CD4-positive, alpha-beta memory T cell (primary cell): ENCODE measurements at places on chromosomes 5 and 9. TPM values are rescaled to one million over a fixed set of nuclear protein-coding genes. Genes with fewer than 3 reads are reported as not detected.

LCN15 gene
- not detected for total RNA-seq

NRG2 gene
- 0.17 TPM for total RNA-seq

SV2C gene
- not detected for total RNA-seq

SMIM27 gene
- total RNA-seq = 37.8 TPM

UHRF2 gene
- total RNA-seq = 128 TPM

CDH9 gene
- not detected for total RNA-seq

KIF12 gene
- not detected for total RNA-seq

ADAM19 gene
- total RNA-seq = 31.5 TPM

ECSCR gene
- total RNA-seq = 0.33 TPM

SPACA9 gene
- 1.5 TPM for total RNA-seq

F2RL2 gene
- total RNA-seq = not detected

APBA1 gene
- 0.83 TPM for total RNA-seq

ACOT12 gene
- not detected for total RNA-seq

GPR151 gene
- not detected for total RNA-seq

DNA sequence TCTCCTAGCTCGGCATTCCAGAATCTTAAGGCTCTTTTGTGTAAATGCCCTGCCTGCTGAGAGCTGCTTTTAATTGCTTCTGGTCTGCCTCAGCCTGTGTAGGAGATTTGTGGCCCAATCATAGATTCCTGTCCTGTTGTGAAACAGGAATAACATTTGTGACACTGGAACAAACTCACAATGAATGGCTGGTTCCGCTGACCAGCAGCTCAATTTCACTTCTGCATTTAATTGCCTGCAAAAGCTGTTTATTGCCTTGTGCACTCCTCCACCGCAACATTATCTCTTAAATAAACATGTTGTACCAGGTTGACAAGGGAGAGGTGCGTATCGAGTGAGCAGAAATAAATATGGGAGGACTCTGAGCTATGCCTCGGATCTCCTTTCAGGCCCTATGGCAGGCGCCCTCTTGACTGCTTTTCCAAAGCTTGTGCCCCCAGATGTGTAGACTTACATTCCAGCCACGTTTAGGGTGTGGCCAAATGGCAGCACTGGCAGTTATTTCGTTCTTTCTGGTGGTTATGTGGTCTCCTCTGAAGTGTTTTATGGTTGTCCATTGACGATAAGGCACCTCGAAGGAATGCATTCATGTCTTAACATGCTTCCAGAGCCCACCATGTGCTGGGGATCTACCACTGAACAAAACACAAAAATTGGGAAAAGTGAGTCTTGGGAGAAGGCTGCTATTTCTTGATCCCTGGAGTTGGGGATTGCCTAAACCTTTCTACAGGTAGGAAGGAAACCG lies 58.1 kb downstream of the DMRT1 start:
- no peak for DNase-seq

DNA sequence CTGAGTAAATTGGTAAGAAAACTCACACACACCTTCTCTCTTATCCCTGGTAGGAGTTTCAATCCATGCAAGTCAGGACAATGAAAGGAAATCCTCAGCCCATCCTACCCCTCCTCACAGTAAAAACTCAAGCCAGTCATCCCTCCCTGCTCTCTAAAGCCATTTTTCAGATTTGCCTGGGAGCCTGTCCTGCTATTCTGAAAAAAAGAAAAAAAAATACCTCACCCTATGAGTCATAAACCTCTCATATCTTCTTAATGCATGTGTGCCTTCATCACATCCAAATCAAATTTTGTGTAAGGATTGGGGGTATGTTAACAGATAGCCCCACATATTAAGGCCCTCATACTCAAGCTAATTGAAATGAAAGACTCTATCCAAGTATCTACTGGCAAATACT lies 14.1 kb downstream of the UGT3A2 start:
- DNase-seq = no peak

- no peak for DNase-seq
These were observed 3.1 kb upstream of the DIRAS2 start for GRCh38 chr9:90645721-90646120.

DNA sequence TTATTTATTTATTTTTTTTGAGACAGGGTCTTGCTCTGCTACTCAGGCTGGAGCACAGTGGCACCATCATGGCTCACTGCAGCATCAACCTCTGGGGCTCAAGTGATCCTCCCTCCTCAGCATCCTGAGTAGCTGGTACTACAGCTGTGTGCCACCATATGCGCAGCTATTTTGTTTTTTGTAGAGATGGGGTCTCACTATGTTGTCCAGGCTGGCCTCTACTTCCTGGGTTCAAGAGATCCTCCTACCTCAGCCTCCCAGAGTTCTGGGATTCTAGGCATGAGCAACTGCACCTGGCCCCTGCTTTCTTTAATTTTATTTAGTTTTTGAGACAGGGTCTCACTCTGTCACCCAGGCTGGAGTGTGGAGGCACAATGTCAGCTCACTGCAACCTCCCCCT lies 19.5 kb upstream of the ZDHHC12 start:
- DNase-seq = no peak

DNA sequence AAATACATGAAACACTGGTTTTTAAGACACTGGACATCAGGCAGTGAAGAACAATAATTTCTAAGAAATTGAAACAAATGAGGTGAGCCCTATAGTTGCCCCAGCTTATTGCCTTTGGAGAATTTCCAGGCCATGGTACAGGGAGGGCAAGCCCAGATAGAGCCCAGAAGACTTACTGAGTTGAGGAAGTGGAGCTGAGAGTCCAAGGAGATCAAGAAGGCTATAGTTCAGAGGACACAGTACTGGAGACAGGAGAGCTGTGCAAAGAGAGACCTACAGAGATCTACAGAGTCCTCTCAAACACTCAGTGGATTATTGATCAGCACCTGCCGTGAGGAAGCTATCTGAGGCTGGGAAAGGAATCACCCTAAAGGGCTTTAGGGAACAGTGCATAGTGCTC lies 112.6 kb downstream of the GALNT10 start:
- DNase-seq = no peak

DNA sequence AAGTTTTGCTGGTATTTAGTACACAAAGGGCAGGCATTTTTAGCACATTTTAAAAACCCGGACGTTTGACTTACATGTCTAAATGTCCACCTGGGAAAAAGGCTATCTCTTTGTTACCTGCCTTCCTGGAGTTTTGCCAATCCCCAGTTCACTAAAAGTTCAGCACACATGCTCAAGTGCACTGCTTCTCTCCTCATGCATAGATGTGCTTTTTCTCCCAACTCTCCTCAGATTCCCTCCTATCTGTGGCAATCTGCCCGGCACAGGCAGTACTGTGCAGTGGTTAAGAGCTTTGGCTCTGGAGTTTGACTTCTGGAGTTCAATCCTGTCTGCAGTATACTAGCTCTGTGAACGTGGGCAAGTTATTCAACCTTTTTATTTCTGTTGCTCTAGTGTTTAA lies 8.3 kb upstream of the CCNO start:
- no peak for DNase-seq

DNA sequence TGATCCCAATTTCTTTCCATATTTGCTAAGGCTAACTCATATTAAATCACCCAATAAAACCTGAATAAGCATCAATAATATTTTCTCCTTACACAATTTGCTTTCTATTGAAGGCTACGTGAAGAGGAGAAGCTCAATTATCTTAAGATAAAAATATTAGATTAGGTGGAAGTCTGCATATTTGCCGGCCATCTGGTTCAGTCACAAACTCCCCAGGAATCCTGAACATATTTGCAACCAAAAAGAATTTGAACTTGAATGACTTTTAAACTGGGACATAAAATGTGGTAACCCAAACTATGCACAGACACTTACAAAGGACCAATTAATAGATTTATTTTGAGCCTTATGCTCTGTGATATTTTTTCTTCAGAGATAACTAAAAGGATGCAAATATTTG lies 92.3 kb downstream of the HAPLN1 start:
- no peak for DNase-seq

- no peak for DNase-seq
These were observed 129.7 kb downstream of the ARL15 start for GRCh38 chr5:54180630-54181031.

DNA sequence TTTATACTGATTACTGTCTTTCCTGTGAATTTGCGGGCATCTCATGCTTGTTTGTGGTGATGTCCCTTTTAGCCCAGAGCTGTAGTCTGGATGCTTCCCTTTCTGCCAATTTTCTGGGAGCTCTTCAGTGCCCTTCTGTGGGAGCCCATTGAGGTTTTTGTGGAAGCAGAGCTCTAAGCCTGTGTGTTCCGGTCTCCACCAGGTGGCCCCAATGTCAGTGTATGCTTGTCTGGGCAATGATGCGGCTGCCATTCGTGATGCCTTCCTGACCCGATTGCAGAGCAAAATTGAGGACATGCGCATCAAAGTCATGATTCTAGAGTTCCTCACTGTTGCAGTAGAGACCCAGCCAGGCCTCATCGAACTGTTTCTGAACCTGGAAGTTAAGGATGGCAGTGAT lies 35.1 kb downstream of the SH3GLB2 start:
- DNase-seq = no peak

DNA sequence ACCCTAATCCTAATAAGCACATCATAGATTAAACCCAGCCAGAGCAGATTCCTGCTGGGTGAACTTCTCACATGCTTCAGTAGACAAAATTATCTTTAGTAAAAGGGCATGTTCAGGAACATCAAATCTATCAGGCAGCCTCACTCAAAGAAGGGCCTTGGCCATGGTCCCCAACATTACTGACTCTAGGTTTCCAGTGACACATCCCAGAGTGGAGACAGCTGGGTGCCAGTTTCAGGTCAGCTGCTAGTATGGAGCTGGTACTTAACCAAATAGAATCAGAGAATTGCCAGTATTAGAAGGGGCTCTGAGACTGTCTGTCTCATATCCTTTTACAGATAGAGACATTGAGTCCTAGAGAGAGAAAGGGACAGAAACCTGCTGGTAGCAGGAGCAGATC lies 44.1 kb upstream of the GALNT10 start:
- no peak for DNase-seq

GRCh38 chr5:64595031-64595855 lies 89.4 kb downstream of the RGS7BP start:
- no peak for DNase-seq

- DNase-seq = no peak
These were observed 27.6 kb downstream of the SGCD start for GRCh38 chr5:156354571-156354970.

- DNase-seq = no peak
These were observed 67.3 kb upstream of the PCSK5 start for GRCh38 chr9:75823151-75823550.

GRCh38 chr5:143374496-143375217 lies 28.8 kb downstream of the NR3C1 start:
- DNase-seq = no peak

GRCh38 chr5:175695161-175696126 lies 37.6 kb downstream of the HRH2 start:
- no peak for DNase-seq

DNA sequence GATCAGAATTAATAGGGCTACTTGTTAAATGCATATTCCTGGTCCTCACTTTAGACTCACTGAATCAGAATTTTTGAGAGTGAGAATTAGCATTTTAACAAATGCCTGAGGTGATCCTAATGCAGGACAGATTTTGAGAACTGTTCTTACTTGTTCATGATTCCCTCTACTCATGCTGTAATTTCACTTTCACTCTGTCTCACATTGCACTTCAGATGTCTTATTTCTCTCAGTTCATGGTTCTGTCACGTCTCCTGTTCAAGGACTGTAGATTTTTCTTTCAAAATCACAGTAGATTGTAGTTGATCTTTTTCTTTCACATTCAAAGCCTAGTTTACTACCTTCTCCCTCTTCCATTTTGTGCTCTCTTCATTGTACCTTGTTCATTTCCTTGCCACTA lies 54.3 kb downstream of the ADGRV1 start:
- no peak for DNase-seq

DNA sequence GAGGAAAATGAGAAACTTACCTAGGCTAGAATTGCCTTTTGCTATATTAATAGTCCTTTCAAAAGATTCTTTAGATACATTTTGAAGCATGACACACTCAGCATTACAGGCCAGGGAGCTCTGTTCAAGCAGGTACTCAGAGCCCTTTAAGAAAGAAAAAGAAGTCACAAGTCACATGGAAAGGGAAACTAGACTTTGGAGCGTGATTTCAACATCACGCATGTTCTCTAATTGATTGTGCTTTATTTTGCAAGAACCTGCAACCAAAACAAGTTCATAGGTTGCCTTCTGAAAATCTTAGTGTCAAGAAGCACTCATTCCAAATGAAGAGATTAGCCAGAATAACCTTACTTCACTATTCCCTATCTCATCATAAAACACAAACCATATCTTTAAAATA lies 103.8 kb downstream of the MPDZ start:
- DNase-seq = no peak

DNA sequence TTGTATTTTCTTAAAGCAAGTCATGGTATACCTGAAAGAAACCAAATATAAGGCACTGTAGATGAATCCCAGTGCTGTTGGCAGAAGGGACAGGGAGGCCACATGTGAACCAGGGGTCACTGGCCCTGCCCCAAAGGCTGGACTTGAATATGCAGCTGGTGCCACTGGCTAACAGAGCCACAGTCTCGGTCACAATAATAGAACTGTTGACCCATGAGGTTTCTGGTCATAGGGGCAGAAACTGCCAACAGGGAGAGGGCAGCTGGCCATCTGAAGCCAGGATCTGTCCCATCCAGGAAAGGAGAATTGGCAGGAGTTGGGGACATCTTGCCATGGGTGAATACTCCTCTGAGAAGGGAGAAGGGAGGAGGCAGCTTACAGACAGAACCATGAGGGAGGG lies 31.9 kb downstream of the PALM2AKAP2 start:
- DNase-seq = no peak

DNA sequence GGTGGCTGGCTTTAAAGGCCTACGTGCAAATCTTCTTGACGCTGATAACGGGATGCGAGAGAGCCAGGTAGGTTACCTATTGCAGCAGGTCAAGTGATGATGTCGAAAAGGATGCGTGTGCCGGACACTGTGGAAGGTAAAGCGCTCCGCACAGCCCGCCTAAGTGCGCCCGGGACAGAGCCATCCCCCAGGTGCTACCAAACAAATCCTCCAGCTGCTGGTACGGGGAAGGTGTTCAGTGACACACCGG lies 245 bp upstream of the DNAJC25 start:
- no peak for DNase-seq

DNA sequence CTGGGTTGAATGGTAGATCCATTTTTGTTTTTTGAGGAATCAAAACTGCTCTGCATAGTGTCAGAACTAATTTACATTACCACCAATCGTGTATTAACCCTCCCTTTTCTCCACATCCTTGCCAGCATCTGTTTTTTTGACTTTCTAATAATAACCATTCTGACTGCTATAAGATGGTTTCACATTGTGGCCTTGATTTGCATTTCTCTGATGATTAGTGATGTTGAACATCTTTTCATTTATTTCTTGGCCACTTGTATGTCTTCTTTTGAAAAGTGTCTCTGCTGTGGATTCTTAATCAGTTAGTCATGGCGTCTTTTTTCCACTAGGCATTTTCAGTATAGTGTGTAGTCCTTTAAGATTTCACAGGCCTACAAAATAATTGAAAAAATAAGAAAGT lies 2144.3 kb upstream of the C9orf72 start:
- DNase-seq = no peak
